ENCODE measurements at places on chromosomes 11 and 22. TPM values are rescaled to one million over a fixed set of nuclear protein-coding genes. Genes with fewer than 3 reads are reported as not detected.
A peak's percentile ranks its signal among the peaks of the same experiment; 100 is the strongest.

The IRAG1 gene
- not detected for total RNA-seq

- DNase-seq = no peak
These were observed 420.6 kb upstream of the CNTN5 start for GRCh38 chr11:98600103-98600502.

- DNase-seq = peak; percentile 48
These were observed 18.0 kb downstream of the LSP1 start for GRCh38 chr11:1870721-1871466.

GRCh38 chr11:6142936-6143335 lies 27.2 kb downstream of the OR52B2 start:
- DNase-seq = no peak

DNA sequence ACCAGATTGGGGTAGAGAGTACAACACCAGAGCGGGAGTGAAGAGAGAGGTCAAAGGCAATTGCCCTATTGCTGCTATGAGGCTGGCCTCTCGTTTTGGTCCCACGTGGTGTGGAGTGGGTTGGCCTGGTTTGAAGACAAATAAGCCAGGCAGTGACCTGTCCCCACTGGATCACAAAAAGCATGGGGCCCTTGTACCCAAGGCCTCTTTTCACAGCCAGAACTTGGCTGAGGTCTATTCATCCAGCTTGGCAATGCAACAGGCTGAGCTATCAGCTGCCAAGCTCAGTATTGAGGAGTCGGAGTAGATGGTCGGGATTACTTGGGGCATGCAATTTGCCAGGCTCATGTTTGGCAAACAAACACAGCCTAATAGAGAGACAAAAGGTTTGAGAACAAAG lies 19.2 kb upstream of the GALNT18 start:
- DNase-seq = no peak

DNA sequence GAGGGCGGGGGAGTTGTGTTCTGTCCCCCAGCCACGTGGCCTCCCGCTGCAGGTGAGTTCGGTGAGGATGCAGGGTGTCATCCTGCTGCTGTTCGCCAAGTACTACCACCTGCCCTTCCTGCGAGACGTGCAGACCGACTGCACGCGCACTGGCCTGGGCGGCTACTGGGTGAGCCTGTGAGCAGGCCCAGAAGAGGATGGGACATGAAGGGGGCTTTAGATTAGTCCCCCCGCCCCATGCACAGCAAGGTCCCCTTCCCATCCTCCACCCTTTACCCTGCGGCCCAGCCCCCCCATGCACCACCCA lies 4.1 kb downstream of the INPP5J start:
- DNase-seq = no peak

The ART1 gene
- total RNA-seq = not detected

DNA sequence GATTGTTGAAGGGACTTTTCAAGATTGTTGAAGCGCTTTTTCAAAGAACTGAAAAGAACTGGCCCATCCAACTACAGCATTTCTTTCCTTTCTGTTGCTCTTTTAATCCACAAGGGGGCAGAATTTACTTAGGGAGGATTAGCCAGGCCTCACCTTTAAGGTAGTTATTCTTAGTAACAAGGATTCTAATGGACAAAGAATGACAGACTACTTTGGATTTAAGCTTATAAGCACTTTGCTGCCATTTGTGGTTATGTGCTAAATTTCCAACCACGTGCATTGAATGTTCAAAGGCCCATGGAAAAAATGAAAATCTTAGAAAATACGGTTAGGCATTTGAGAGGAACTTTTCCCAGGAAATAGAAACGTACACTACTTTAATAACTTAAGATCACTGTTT lies 49.5 kb upstream of the HSPA8 start:
- peak; percentile 15 for DNase-seq

DNA sequence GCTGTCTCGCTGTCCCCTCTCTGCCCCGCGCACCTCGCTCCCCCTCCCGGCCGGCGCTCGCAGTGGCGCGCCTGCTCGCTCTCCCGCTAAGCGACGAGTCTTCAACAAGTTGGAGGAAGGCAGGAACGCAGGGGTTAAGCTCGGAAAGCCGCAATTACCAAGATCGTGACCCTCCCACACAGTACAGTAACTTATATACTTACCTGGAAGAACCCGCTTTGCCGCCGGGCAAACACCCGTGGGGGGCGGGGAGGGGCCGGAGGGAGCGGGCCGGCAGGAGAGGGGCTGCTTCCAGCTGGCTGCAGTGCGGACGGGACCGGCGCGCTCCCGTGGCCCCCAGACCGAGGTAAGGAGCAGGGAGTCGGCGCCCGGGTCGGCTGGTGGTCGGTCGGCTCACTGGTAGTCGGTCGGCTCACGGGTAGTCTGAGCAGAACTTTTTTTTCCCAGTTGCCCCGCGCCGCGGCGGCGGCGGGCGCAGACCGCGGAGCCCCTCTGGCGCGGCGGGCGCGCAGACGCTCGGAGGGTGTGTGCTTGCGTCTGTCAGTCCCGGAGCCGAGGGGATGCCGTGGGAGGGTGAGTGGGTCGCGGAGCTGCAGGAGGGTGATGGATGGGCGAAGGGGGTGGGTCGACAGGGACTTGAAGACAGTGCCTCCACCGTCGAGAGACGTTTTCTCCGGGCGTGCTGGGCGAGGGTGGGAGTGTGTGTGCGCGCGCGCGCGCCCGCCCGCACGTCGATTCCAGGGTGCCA lies 101.2 kb upstream of the HSD17B12 start:
- DNase-seq = no peak

The TMEM191B gene
- total RNA-seq = 3.5 TPM

- no peak for DNase-seq
These were observed 79.0 kb downstream of the LARGE2 start for GRCh38 chr11:46001448-46001914.

GRCh38 chr11:18697576-18697975 lies 1.0 kb upstream of the TMEM86A start:
- no peak for DNase-seq

- DNase-seq = no peak
These were observed 21.8 kb upstream of the EIF3M start for GRCh38 chr11:32561835-32562234.

Data from activated CD4-positive, alpha-beta T cell treated with anti-CD3 and anti-CD28 coated beads, Interleukin-2, amount 10 ng/mL, durations not matched to agents 7 days and 5 days (primary cell).